IPS-NIHi11 (cell line): ENCODE measurements at places on chromosomes 1 and 21.
A peak's percentile ranks its signal among the peaks of the same experiment; 100 is the strongest.

- DNase-seq, result no peak
Observed at GRCh38 chr1:152448496-152448895, 34.4 kb upstream of the CRNN start.

DNA sequence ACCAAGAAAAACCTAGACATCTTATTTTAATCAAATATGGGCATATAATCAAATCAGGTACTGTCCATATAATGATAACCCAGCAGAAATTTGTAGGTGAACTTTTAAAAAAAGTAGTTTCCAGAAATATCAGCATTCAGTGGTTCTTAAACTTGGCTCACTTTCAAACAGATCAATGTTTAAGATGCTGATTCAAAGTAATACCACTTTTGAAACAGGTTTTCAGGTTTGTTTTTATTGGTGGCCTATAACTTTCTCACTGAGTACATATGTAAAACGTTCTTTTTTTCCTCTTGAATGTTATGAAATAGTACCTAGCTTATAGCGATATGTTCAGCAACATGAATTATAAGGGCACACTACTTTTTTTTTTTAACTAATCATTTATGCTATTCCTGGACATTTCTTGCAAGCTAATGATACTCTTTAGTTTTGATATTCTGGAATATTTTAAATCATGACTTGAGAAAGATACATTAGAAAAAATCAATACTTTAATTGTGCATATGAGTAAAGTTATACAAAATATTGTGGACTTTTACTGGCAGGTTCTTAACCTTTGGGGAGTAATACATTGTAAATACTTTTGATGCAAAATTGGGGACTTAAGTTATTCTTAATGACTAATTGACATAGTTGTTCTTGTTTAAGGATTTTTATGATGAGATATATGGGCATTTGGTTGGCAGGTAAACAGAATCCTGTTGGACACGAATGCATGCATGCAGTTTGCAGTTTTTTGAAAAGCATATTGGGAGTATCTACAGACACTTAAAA is 3.0 kb downstream of the NFIA start:
- DNase-seq, result no peak

- no peak for DNase-seq
Observed at GRCh38 chr21:38289705-38290485, 33.1 kb downstream of the KCNJ15 start.

DNA sequence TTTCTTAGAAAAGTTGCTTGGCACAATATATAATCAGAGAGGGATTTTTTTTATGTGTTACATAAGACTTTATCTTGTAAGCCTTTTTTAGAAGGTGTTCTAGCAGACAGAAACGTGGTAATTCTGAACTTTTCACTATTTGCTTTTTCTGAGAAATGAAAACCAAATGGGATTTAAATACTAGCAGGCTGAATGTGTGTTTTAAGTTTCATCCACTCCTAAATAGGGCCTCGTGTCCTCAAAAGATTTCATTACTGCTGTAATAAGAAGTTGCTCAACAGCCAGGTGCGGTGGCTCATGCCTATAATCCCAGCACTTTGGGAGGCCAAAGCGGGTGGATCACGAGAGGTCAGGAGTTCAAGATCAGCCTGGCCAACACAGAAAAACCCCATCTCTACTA is 44.7 kb upstream of the FMO2 start:
- DNase-seq, result no peak

GRCh38 chr1:174075245-174075692 is 53.1 kb upstream of the RC3H1 start:
- no peak for DNase-seq

GRCh38 chr1:42334240-42335049 is 590 bp downstream of the FOXJ3 start:
- peak; percentile 83 for DNase-seq

DNA sequence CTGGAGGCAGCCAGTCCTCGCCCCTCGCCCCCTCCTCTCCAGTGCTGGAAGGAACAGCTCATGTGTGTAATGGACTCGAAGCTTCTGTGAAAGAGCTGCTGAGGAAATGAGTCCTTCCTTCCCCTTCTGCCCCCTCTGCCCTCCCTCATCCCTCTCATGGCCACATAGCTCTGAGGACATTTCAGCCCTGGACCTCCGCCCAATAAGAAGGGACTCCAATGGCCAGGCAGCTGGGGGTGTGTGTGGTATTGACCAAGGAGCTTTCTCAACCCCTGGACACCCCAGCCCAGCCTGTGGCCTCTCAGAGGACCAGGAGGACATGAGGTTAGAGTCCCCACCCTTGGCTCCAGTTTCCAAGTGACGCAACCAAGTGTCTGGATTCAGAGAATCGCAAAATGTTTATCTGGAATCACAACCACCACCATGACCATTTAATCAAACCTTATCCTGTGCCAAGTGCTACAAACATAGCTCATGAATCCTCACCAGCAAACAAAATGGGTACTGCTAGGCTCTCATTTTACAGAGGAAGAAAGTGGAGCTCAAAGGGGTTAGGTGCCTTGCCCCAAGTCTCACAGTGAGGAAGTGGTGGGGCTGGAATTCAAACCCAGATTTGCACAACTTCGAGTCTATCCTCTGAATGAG is 47.8 kb upstream of the ECE1 start:
- no peak for DNase-seq

DNA sequence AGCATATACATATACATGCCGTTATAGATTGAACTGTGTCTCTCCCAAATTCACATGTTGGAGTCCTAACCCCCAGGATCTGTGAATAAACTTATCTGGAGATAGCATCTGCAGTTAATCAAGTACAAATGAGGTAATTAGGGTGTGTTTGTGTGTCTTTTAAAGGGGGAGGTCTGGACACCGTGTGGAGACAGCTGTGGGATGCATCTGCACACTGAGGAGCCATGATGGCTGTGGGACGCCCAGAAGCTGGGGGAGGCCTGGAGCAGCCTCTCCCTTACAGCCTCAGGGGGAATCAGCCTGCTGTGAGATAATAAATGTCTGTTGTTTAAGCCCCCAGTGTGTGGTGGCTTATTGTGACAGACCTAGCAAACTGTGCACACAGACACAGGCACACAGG is 51.8 kb upstream of the COL18A1 start:
- DNase-seq, result no peak

- DNase-seq, result no peak
Observed at GRCh38 chr1:241180569-241180968, 176.4 kb downstream of the RGS7 start.

DNA sequence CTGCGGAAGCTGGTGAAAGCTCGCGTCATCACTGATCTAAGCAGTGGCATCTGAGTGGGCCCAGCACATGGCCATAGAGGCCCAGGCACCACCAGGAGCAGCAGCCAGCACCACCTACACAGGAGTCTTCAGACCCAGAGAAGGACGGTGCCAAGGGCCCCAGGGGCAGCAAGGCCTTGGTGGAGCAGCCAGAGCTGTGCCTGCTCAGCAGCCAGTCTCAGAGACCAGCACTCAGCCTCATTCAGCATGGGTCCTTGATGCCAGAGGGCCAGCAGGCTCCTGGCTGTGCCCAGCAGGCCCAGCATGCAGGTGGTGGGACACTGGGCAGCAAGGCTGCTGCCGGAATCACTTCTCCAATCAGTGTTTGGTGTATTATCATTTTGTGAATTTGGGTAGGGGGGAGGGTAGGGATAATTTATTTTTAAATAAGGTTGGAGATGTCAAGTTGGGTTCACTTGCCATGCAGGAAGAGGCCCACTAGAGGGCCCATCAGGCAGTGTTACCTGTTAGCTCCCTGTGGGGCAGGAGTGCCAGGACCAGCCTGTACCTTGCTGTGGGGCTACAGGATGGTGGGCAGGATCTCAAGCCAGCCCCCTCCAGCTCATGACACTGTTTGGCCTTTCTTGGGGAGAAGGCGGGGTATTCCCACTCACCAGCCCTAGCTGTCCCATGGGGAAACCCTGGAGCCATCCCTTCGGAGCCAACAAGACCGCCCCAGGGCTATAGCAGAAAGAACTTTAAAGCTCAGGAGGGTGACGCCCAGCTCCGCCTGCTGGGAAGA is 3.2 kb upstream of the ARTN start:
- DNase-seq, result peak; percentile 69

DNA sequence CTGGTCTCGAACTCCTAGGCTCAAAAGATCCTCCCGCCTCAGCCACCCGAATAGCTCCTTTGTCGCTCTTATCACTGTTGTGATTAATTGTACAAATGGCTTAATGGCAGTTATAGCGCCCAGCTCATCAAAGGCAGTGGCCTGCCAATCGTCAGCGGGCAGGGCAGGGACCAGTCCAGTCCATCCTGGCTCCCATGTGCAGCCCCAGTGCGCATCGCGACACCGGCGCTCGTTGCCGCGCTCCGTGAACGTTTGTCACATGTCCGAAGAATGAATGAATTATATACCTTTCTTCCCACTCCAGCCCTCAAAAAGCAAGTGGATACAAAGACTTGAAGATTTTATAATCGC is 18.4 kb downstream of the MTX1 start:
- DNase-seq, result peak; percentile 62

DNA sequence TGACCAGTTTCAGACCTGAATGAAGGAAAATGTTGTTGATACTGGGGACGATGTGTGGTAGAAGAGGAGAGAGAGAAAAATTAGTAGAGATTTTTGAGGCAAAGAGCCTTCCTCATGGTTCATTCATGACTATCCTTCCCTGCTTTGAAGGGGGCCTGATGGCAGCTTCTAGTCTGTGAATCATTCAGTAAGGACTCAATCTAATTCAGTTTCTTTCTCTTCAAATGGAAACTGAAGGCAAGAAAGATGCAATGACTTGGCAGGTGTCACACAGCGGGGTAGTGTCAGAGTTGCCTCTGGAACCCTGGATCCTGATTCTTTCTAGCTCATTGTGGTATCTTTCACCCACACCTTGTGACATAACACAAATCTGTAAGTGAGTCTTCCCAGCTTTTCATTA is 14.9 kb upstream of the CD5L start:
- no peak for DNase-seq

DNA sequence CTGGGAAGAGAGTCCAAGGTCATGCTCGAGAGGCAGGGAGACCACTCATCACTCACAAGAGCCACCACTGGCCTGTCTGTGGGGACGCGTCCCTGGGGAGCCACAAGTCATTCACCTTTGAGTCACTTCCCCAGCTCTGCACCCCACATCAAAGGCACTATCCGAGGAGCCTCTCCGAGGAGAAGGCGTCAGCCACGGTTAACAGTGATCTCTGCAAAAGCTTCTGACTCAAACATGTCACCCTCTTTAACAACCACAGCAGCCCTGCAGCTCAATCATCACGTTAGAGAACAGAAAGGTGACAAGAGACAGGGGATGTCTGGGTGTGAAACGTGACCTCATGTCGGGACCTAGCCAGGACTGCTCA is 9.0 kb downstream of the LRRC47 start:
- DNase-seq, result no peak

GRCh38 chr1:25210728-25211127 is 21.6 kb downstream of the SYF2 start:
- no peak for DNase-seq

- DNase-seq, result no peak
Observed at GRCh38 chr1:162303004-162303344, 73.7 kb downstream of the SPATA46 start.

GRCh38 chr1:173195596-173196088 is 11.5 kb downstream of the TNFSF4 start:
- DNase-seq, result no peak

DNA sequence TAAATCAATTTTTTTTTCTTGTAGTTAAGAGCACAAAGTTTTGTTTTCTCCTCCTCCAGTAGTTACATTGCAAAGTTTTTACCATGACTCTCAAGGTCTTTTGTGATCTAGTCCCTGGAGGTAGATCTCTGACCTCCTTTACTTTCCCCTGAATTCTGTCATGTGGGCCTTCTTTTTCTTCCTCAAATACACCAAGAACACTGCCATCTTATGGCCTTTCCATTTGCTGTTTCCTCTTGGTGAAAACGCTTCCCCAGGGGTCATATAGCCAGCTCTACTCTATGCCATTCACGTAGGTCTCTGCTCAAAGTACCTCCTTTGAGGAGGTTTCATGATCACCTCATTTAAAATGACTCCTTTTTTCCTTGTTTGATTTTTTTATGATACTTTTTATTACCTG is 2.7 kb downstream of the DDX20 start:
- DNase-seq, result peak; percentile 31

GRCh38 chr1:204773246-204773645 is 87.7 kb upstream of the LRRN2 start:
- DNase-seq, result no peak

GRCh38 chr1:203590603-203591002 is 36.0 kb upstream of the ATP2B4 start:
- no peak for DNase-seq

DNA sequence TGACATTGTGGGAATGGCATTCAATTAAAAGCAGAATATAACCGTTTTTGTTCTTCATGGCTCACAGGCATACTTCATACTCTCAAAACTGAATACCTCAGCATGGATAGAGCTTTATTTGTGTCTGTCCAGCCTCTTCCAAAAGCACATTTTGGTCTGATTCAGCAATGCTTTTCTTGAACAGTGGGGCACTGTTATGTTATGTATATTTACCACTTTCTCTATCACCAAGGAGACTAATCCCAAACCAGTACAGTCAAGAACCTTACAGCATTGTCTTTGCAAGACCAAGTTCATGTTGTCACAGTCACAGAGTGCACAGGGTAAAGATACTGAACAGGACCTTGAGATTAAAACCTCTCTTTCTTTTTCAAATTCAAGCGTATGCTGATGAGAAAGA is 582.8 kb downstream of the PTBP2 start:
- DNase-seq, result no peak

- no peak for DNase-seq
Observed at GRCh38 chr1:12384836-12385456, 155.1 kb downstream of the VPS13D start.

DNA sequence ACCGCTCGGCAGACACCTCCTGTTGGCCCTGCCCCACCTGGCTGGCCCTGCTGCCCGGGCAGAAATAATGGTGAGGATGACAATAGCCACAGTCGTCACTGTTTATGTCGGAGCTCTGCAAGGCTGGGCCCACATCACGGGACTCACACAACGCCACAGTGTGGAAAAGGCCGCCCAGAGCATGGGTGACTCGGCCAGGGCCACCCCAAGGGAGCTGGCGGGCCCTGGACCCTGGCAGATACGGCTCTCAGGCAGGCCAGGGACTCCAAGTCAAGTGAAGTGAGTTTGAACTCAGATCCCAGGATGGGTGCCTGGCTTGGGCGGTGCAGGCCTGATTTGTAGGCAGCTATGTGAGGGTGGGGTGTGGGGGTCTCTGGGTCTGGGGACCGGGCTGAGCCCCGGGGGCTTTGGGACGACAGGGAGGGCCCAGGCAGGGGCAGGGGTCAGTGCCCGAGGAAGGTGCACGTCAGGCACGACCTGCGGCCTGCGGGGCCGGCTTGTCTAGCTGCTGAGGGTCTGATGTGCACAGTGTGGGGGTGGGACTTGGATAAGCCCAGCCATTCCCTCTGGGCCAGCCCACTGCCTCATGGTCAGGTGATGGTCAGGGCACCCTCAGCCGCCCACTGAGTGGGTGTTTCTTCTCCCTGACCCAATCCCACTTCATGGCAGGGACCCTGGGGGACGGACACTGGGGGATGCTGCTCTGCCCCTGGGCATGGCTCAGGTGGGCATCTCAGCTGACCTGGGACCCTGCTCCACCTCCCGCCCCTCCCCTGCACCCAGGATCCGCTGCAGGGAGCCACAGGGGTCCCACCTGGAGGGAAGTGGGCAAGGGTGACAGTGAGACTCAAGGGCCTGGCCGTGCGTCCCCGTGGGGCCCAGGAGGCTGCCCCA is 1.0 kb downstream of the RNF223 start:
- DNase-seq, result no peak
